AG08395 (cell line): ENCODE measurements at places on chromosomes 1 and 21.

- peak; percentile 42 for DNase-seq
These were observed 10.4 kb upstream of the TSPAN2 start for GRCh38 chr1:115099693-115100050.

DNA sequence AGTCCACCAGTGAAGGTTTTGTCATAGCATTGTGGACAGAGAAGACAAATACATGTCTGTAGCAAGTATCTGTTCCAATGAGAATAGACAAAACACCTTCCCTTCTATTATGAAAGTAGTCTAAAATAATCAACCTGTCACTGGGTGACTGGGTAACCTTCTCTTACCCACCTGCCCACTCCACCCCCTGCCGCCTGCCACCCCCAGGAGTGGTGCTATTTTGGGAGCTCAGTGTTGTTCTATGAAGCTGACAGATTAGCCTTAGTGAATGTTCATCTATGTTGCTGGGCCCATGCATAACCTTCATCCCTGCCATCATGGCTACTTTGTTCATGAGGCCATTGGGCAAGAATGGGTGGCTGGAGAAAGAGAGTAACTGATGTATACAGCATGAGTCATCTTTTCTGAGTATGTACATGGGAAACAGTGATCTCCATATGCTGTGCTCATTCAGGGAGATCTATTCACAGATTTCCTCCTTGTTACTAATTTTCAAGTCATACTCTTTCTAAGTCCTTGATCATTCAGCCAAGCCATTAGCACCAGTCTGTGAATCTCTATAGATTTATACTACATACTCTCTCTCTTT lies 24.8 kb downstream of the MARK1 start:
- DNase-seq: no peak

GRCh38 chr21:46517361-46517760 lies 58.7 kb downstream of the DIP2A start:
- DNase-seq: peak; percentile 40

DNA sequence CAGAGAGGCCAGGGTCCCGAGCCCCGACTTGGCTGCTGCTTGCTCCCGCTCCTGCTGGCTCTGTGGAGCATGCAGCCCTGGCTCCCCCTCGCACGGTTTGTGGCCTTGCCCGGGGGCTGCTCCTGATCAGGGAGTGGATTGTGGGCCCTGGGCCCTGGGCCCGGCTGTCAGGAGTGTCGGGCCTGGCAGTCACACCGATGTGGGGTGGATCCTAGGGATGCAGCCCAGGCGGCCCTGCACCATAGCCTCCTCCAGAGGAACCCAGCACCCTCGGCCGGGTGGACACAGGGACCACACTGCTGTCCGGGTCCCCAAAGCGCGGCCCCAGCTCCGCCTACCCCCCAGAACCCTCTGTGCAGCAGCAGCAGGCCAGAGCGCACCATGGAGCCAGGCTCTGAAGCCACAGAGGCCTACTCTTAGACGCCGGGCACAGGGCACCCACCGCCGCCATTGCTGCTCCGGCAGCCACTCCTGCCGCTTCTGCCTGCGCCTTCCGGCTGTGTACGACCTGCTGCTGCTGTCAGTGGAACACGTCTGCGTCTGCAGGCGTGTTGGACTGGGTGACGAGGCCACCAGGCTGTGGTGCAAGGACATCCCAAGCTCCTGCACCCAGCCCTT lies 9.4 kb downstream of the SLX9 start:
- DNase-seq: no peak
